ENCODE measurements at places on chromosomes 5 and 9. TPM values are rescaled to one million over a fixed set of nuclear protein-coding genes. Genes with fewer than 3 reads are reported as not detected.

Gene GFPT2
- total RNA-seq: 60.0 TPM

GRCh38 chr5:113039229-113039933 lies 62.8 kb downstream of the DCP2 start:
- no peaks in the 10 kb centered on the region for H3K4me1 ChIP-seq
- H3K27ac ChIP-seq: no peak overlapping the region
- H3K4me3 ChIP-seq: no peak overlapping the region
- no peak for DNase-seq
- no peaks in the 10 kb centered on the region for H3K27me3 ChIP-seq
- no peaks in the 10 kb centered on the region for H3K36me3 ChIP-seq

- no peaks in the 10 kb centered on the region for H3K4me1 ChIP-seq
- H3K4me3 ChIP-seq: no peak overlapping the region
- H3K27ac ChIP-seq: no peak overlapping the region
- no peaks in the 10 kb centered on the region for H3K27me3 ChIP-seq
Measured at GRCh38 chr9:4700932-4701331, 21.6 kb downstream of the CDC37L1 start.

Gene LCN6
- total RNA-seq: 9.5 TPM

DNA sequence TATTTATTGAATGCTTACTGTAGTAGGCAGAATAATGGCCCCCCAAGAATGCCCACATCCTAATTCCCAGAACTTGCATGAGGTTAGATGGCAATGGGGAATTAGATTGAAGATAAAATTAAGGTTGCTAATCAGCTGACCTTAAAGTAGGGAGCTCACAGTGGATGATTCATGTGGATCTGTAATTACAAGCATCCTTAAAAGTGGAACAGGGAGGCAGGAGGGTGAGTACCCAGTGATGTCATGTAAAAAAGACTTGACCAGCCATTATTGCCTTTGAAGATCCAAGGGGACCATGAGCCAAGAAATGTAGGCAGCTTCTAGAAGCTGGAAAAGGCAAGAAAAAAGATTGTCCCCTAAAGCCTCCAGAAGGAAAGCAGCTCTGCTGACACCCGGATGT lies 71.4 kb downstream of the GABBR2 start:
- no peaks in the 10 kb centered on the region for H3K27me3 ChIP-seq
- H3K36me3 ChIP-seq: no peaks in the 10 kb centered on the region
- H3K4me3 ChIP-seq: no peak overlapping the region
- H3K27ac ChIP-seq: no peak overlapping the region
- DNase-seq: no peak
- H3K4me1 ChIP-seq: no peaks in the 10 kb centered on the region

Gene KCNV2
- total RNA-seq: not detected

DNA sequence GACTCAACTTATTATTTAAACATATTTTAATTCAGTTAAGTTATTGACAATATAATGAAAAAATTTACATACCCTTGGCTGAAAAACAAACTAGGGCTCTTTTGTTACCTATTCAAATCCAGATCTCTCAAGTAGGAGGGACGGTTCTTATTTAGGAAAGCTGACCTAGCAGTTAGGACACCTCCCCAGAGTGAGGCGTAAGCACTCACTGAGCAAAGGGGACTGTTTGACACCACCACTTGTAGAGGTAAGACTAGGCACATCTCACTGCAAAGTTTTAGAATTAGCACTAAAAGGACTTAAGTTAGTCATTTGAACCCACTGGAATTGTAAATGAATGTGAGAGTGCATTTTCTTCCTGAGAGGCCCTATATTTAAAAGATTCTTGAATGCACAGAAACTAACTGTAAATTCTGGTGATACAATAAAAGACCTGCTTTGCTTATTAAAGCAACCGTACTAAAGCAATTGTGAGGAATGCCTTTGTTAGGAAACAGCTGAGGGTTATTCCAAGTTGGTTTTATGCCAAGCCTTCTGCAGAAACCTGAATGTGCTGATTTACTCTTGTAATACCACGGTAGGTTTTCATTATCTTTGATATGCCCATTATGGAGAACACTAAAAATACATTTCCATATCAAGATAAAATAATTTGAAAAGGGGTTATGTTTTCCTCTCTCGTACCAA lies 16.2 kb downstream of the HACD4 start:
- no peaks in the 10 kb centered on the region for H3K36me3 ChIP-seq
- H3K4me3 ChIP-seq: no peak overlapping the region
- H3K27me3 ChIP-seq: no peaks in the 10 kb centered on the region
- no peak for DNase-seq
